CD4-positive, alpha-beta T cell treated with Interleukin-6 at 100 ng/mL for 8 hours (primary cell): ENCODE measurements at places on chromosomes 11 and 22.

DNA sequence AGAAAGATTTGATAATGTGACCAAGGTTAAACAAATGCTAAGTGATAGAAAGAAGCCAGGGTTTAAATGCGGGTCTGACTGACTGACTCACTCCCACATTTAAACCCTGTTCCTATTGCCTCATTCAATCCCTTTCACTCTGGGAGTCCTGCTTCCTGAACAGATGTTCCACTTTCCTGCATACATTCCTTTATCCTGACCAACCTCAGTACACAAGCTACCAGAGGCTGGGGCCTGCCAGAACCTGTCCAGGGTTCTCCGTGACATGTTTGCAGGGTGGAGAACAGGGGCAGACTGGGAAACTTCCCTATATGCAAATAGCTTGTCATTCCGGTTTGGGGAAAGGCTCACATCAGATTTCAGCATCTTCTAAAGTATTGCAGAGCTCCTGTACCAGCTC lies 3.0 kb upstream of the ANKK1 start:
- no peak for DNase-seq

- no peak for DNase-seq
Observed at GRCh38 chr22:29445508-29445907, 7.1 kb downstream of the RFPL1 start.

- no peak for DNase-seq
Observed at GRCh38 chr11:85276332-85276731, 350.8 kb downstream of the DLG2 start.

DNA sequence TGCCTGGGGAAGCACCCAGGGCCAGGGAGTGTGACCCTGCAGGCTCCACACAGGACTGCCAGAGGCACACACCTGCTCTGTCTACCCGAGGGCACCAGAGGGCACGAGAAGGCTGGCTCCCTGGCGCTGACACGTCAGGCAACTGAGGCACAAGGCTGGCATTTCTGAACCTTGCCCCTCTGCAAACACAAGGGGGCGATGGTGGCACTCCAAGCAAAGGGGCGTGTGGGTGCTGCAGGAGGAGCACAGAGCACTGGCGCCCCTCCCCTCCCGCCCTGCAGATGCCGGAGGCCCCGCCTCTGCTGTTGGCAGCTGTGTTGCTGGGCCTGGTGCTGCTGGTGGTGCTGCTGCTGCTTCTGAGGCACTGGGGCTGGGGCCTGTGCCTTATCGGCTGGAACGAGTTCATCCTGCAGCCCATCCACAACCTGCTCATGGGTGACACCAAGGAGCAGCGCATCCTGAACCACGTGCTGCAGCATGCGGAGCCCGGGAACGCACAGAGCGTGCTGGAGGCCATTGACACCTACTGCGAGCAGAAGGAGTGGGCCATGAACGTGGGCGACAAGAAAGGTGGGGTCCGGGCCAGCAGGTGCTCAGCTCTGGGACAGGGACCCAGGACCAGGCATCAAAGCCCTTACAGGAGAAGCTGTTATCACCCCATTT lies 20.8 kb upstream of the TXNRD2 start:
- peak; percentile 36 for DNase-seq

DNA sequence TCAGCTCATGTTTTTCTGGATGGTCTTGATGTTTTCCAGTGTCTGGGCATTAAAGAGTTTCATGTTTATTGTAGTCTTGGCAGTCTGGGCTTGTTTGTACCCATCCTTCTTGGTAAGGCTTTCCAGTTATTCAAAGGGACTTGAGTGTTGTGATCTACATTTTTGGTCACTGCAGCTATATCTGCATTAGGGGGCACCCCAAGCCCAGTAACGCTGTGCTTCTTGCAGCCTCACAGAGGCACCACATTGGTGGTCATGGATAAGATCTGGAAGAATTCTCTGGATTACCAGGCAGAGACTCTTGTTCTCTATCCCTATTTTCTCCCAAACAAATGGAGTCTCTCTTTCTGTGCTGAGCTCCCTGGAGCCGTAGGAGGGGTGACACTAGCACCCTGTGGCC lies 451.5 kb upstream of the FAT3 start:
- no peak for DNase-seq

- DNase-seq: no peak
Observed at GRCh38 chr22:37253126-37253660, 9.1 kb upstream of the RAC2 start.

DNA sequence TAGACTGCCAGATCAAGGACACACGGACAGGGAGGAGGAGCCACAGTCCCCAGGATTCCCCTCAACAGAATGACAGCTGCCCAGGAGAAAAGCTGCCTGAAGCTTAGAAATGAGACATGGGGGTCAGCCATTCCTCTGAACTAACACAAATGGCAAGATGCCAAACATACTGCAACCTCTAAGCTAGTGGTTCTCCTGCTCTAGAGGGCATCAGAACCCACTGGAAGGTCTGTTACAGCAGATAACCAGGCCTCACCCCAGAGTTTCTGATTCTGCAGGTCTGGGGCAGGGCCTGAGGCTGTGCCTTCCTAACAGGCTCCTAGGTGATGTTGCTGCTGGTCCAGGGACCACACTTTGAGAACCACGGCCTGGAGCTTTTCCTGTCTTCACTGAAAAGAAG lies 28.6 kb upstream of the BID start:
- DNase-seq: no peak

GRCh38 chr11:79201677-79202347 lies 239.0 kb downstream of the TENM4 start:
- no peak for DNase-seq

GRCh38 chr22:45254789-45255278 lies 14.1 kb upstream of the KIAA0930 start:
- DNase-seq: no peak

DNA sequence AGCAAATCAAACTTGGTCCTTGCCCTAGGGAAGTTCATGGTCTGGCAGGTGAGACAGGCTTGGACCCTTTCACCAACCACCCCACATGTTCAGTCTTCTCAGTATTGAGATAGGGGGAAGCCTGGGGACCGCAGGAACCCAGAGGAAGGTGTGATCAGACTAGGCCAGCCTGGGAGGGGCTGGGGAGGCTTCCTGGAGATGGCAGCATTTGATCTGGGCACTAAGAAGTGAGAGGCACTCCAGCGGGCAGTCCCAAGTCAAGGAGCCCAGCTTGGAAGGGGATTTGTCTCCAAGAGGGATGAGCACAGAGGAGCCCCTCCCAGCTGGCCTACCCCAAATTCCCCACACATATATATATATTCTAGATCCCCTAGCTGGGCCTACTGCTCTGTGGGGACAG lies 5.4 kb downstream of the LRRC32 start:
- no peak for DNase-seq

DNA sequence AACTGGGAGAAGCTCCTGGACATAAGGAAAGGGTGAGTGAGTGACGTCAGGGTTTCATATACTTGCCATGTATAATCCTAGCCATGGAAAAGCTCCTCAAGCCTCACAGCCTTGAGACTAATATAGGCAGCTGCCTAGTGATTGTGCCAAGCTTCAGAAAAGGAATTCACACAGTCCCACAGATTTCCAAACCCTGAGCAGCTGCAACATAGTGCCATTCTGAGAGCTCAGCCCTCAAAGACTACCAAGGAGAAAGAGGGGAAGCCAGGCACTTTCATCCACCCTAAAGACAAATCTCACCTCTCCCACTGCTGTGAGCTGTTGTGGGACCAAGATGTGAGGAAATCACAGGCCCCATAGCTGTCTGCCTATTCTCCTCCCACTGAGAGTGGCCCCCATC lies 707.9 kb upstream of the ANO5 start:
- no peak for DNase-seq

DNA sequence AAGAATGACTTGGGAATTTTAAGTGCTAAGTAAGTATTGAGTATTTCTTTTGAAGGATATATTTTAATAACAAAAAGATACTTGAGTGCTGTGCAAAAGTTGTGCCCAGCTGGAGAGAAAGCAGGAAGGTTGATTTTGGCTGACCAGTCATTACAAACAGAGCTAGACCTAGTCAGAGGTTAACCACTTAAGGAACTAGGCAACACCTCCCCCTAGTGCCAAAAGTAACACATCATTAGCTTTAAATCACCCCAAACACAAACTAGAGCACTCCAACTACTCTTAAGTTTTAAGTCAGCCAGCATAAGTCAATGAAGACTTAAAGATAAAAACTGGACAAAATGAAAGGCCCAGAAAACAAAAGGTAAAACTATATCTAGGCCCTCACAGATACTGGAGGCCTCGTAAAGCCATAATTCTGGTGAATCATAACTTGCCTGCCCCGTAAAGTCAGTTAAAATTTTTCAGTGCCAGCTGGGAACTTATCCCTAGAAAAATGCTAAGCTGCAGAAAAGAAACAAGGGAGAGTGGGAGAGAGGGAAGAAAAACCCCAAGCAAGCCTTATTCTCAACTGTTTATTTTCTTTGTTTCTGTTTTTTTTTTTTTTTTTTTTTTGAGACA lies 4.6 kb downstream of the TMEM9B start:
- peak; percentile 28 for DNase-seq

GRCh38 chr22:39028281-39028680 lies 7.4 kb downstream of the APOBEC3D start:
- no peak for DNase-seq

DNA sequence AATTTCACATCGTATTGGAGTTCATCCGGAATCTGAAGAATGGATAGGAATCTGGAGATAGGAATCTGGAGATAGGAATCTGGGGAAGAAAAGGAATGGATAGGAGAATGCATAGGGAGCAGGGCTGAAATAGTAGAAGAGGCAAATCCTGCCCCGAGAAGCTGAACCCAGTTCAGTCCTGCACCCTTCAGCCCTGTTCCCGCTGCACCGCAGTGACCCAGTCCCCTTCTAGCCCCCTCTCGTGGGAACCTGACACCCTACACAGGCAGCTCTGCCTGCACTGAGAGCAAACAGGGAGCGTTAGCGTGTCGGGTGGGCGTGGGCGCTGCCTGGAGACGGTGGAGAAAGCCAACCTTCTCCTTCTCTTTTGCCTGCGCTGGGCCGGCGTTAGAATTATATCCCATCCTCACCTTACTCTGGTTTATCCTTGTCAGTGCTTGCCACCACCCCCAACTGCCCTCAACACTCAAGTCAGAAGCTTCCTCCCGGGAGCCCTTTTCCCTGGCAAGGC lies 1.0 kb upstream of the CCKBR start:
- no peak for DNase-seq

GRCh38 chr11:118139578-118139977 lies 13.0 kb downstream of the SCN4B start:
- no peak for DNase-seq

DNA sequence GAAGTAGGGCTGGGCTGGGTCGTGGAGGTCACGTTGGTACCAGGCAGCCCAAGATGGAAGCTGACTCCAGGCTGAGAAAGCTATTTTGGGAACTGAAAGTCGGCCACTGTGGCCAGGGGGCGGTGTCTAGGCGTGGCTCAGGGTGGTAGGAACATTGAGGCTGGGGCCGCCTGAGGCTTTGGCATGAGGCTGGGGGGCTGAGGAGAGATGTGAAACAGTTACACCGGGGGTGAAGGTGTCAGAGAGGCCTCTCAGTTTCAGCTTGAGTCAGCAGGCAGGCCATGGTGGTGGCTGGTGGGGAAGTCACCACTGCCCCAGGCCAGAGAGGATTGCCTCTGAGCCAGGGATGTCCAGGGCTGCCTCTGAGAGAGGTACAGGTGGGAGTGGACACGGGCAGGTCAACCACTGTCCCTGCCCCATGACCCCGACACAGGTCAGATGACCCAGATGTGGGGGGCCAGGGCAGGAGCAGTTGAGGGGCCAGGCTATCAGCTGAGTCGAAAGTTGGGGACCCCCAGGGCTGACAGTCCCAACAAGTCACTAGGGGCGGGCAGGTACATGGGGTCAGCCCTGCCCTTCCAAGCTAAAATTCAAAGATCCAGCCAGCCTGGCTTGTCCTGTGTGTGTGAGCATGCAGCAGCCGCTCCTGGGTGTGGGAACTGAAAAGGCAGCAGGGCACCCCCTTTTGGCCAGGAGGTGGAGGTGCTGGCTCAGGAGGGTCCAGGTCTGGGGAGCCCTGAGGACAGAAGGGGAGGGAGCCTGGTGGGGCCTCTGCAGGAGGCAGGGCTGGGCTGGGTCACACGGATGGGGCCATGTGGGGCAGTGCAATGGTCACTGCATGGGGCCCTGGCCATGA lies 7.2 kb downstream of the KCNK7 start:
- peak; percentile 80 for DNase-seq

DNA sequence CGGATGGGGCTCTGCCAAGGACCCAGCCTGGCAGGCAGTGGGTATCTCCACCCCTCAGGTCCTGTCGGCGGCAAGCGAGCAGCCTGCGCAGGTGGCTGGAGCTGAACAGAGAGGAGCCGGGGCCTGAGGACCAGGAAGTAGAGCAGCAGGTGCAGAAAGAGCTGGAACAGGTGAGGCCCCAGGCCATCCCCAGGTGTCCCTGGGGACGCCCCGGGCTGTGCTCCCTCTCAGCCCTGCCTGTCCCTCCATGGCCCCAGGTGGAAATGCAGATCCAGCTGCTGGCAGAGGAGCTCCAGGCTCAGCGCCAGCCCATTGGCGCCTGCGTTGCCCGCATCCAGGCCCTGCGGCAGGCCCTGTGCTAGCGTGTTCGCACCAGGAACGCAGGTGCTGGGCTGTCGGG lies 44.0 kb downstream of the PISD start:
- no peak for DNase-seq

- no peak for DNase-seq
Observed at GRCh38 chr22:32832174-32832573, 30.7 kb downstream of the TIMP3 start.

DNA sequence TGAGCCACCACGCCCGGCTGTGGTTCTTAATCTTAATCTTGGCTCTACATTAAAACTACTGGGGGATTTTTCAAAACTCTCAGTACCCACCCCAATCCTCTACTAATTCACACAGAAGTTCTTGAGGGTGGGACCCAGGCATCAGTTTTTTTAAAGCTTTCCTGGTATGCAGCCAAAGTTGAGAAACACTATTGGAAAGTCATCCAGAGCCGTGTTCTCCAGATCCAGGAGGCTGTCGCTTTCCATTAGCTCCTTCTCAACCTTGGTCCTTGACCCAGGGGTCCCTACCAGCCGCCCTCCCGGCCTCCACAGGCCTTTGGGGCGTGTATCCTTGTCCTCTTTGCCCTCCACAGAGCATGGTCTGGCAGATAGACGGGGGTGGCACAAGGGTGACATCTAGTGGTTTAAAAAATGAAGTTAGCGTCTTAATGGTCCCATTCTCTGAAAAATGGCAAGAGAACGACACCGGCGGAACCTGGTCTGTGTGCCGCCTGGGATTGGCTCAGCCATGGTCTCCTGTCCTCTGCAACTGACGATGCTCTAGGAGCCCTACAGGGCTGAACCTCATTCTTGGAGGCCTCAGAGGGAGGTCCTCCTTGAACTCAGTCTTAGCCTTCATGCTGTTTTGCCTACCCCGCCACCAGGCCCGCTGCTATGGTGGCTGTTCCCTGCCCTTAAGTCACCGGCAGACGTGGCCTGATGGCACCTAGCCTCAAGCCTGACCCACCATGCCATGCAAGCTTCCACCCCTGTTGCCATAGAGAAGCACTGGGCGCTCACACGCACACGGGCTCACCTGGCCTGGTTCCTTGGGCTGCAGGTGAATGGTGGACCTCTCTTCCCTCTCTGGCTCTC lies 152.0 kb upstream of the SYN3 start:
- no peak for DNase-seq

- no peak for DNase-seq
Observed at GRCh38 chr11:74822170-74822569, 73.5 kb downstream of the RNF169 start.

DNA sequence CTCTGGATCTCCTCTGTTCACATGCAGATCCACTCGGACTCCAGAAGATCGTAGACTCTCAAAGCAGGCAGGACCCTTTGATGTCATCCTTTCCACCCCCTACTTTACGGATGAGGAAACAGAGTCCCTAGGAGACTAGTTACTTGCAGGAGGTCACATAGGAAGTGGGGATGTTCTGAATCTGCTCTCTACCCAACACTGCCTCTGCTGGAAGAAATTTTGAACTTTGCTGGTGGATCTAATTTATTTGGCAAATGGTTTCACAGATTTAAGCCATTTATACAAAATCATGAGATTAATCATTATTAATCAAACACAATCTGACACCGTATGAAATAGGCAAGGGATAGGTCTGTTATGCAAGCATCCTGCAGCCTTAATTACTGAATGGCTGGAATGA lies 55.0 kb upstream of the USP47 start:
- DNase-seq: no peak
